ENCODE measurements at places on chromosomes 6 and 20. TPM values are rescaled to one million over a fixed set of nuclear protein-coding genes. Genes with fewer than 3 reads are reported as not detected.

Gene KIF6
- 1.2 TPM for total RNA-seq

Gene SERAC1
- 9.1 TPM for total RNA-seq

Gene ADGRF4
- total RNA-seq = 1.4 TPM

Gene DPPA5
- not detected for total RNA-seq

Gene DNAH8
- total RNA-seq = not detected

- no peak for DNase-seq
Observed at GRCh38 chr6:105785066-105785811, 300.9 kb upstream of the PRDM1 start.

DNA sequence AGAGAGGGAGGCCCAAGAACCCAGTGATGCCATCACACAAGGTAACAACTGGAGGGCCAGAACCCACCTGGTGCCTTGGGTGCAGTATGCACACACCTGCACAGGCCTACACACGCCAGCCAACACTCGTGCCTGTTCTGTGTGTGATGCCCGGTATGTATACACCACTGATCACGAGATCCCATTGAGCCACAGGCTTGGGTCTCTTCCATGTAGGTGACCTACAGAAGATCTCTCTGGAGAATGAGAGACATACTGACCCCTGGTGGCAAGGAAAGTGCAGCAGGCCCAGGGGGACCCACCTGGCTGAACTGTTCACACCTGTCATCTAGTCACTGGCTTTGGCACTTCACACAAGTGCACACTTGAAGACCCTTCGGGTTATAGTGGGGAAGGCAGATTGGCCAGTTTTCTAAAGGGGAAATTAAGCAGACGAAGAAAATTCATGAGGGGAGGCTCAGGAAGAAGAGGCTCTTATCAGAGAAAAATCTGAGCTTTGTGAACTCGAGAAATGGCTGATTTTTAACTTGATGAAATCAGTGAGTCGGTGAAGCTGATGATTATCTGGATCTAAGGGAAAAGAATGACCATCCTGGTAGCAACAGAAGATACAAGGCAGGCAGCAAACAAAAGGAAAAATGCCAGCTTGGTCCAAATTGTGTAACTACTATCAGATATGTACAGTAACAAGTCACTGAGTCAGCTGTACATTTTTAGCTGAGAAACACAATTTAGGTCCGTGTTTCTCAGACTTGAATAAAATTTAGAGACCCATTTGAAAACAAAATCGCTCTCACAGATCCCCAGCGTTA is 69.1 kb upstream of the PBOV1 start:
- peak; percentile 21 for DNase-seq

DNA sequence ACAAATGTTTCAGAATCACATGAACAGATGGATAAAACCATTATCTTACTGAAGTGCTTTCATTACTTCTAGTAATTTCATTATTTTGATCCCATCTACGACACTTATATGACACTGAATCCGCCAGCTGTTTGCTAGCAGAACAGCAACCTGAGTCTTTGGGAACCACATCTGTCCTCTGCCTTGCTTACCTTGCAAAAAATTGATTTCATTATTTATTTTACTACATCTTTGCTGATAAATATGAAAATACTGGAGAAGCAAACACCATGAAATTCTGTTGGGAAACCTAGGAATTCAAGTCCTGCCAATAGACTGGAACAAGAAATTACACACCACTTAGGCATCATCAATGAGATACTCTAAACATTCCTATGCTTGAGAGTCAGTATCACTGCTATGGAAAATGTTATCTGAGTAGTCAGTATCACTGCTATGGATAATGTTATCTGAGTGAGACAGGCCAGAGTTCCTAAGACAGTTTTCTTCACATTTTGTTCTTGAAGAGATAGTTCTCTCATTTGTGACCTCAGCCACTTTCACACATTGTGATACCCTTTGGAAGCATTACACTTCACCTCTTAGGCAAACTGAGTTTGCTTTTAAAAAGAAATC is 91.9 kb downstream of the PDE10A start:
- peak; percentile 63 for DNase-seq

- no peak for DNase-seq
Observed at GRCh38 chr6:29925727-29926412, 16.5 kb upstream of the HLA-A start.

DNA sequence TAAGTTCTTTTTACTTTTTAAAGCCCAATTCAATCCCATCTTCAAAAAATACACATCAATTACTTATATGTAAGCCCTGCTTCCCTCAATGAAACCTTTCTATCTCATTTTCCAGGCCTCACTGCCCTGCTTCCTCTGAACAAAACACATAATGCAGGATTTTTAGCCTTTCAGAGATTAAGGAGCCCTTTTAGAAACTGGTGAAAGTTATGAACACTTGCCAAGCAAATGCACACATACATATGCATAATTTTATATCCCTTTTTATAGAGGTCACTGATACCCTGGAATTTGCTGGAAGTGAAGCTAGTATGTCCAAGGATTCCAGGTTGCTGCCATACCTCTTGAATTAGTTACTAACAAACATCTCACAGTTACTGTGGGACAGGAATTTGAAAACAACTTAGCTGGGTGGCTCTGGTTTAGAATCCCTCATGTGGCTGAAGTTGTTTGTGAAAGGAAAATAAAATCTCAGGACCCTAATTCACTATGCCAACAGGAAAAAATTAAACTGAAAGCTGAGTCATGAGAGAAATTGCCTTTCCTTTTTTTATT is 75.8 kb downstream of the UBE3D start:
- no peak for DNase-seq

DNA sequence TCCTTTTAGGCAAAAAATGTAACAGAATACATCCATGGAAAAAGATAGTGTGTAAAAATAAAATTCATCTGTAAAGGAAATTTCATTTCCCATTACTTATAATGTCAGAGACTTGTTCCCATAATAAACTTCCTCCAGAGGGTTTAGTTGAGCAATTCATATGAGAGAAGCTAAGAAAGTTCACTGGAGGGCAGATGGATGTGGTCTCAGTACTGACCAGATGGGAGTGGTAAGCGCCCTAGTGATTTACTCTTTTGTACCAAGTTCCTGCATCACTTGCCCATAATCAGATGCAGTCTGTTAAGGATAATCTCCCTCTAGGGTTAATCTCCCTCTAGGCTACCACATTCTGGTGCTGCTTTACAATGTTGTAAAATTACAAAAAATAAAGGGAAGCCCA is 61.7 kb downstream of the ESF1 start:
- no peak for DNase-seq

DNA sequence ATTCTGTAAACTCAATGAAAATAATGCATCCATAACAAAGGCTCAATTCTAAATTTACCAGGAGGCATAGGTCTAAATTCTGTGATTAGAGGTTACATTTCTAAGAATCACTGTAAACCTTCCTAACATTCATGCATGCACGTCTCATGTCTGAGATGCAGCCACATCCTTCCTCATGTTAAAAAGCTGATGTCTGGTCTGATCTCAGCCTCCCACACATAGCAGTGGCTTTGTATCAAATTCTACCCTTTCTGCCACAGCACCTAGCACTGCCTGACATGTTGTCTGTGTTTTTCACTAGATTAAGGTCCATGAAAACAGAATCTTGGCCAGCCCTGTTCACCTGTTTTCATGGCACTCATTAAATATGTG is 171.1 kb downstream of the WDR27 start:
- DNase-seq = peak; percentile 39

DNA sequence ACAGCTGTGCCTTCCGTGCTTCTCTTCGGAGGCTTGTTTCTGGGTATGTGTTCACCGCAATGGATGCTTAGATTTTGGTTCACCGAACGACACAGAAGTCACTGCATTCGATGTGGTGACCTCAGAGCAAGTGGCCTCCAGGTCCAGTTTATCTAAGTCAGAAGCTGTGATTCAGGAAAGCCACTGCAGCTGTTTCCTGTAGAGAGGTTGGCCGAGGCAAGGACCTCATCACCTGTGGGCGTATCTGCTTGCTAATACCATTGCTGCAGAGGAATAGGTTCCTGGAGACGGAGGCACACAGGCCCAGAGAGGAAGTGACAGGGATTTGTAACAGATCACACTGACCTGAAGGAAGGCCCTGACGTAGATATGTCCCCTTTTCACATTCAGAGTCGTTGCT is 82.7 kb downstream of the FARS2 start:
- DNase-seq = no peak

GRCh38 chr6:111731456-111732195 is 125.9 kb upstream of the TRAF3IP2 start:
- DNase-seq = no peak

DNA sequence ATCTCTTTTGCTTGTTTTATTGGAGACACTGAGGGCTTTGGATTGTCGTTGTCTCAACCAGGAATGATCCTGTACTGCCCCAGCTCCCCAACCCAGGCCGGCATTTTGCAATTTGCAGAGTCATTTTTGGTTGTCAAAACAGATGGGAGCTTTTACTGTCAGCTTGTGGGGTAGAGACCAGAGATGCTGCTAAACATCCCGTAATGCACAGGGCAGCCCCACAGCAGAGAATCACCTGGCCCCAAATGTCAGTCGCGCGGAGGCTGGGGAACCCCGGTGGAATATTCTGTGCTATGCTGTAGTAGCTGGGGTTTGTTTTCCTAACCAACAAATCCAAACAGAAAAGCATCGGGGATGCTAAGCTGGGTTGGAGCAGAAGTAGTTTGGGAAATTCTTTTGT is 99.7 kb downstream of the TSHZ2 start:
- no peak for DNase-seq

GRCh38 chr6:1873781-1874180 is 264.1 kb downstream of the FOXC1 start:
- DNase-seq = no peak
